ENCODE measurements at places on chromosomes 4 and X.

GRCh38 chrX:36348509-36348908 is 429.0 kb downstream of the CFAP47 start:
- DNase-seq: no peak

DNA sequence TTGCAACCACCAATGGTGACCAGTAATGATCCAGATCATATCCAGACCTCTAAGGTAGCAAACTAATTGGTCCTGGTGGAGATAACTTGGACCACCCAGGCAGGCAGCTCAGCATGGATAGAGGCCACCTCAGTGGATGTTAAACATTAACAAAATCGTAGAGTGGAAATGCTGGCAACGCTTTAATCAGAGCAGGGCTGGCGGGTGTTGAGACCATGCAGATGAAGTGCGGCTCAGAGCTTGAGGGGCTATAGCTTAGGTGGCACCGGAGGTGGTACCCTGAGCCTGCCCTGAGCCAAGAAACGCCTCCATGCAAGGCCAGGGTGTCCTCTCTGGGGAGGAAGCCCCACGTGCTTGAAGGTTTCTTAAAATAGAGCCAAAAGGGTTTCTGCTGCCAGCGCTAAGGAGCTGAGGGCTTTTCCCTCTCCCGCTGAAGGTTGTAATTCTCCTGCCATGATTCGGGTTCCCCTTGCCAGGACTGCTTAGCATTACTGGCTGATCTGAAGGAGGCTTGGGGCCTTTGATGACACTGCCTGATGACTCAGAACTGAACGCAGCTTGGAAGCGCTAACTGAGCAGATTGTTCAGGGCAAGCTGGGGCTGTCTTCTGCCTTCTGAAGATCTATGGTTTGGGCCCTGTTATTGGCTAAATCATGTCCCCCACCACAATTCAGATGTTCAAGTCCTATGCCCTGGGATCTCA is 177.8 kb upstream of the ATP6AP2 start:
- no peak for DNase-seq

GRCh38 chr4:123244137-123244536 is 152.5 kb upstream of the SPRY1 start:
- no peak for DNase-seq

DNA sequence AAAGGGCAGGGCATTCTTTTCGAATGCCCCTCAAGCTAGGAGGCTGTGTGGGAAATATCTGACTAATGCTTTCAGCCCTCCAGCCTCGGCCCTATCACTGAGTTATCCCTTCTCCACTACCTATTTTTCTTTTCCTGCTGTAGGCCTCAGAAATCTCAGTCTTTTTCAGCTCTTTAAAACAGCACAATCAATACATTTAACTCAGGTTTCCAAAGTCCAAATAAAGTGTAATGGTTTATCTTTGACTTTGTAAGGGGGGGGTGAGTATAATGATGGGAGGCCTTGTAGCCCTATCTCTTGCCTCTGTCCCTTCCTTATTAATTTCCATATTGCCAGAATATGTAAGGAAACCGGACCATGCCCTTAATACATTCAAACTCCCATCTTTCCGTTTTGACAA is 1.6 kb upstream of the WNK3 start:
- DNase-seq: no peak

DNA sequence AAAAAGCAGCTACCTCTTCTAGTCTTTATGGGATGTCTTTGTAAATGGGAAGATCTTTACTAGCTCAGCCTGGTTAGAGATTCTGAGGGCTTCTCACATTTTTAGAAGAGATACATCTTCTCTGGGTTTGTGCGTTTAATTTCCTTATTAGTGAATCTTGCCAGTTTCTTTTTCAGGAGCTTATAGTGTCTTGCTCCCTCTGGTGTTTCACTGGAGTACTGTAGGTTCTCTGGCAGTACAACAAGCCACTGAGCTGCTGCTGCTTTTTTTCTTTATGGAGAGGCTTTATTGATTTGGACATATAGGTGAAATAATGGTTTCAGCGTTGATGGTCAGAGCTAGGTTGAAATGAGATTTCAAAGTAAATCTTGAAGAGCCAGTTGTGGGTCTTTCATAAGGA is 82.9 kb downstream of the LAS1L start:
- peak; percentile 28 for DNase-seq

- no peak for DNase-seq
Observed at GRCh38 chr4:186514271-186514950, 41.0 kb downstream of the MTNR1A start.

- DNase-seq: no peak
Observed at GRCh38 chr4:166044871-166045270, 171.8 kb downstream of the TLL1 start.

GRCh38 chr4:54961357-54961975 is 163.9 kb downstream of the KDR start:
- DNase-seq: peak; percentile 33

DNA sequence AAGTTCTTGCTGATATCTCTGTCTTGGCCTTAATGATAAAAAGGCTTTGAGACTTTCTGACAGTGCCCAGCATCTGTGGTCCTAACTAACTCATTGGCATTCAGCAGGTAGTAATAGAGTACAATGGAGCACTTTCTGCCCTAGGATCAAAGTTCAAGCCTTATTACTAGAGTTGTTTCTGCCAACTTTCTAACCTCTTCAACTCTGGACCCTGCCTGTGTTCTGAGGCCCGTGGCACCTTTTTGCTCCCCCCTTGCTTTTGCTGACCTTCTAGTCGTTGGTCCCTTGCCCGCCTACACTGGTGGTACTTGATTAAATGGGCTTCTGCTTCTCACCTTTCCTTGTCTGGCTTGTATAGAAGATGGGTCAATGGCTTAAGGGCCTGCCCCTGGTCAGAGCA is 126.3 kb downstream of the PPARGC1A start:
- DNase-seq: no peak

DNA sequence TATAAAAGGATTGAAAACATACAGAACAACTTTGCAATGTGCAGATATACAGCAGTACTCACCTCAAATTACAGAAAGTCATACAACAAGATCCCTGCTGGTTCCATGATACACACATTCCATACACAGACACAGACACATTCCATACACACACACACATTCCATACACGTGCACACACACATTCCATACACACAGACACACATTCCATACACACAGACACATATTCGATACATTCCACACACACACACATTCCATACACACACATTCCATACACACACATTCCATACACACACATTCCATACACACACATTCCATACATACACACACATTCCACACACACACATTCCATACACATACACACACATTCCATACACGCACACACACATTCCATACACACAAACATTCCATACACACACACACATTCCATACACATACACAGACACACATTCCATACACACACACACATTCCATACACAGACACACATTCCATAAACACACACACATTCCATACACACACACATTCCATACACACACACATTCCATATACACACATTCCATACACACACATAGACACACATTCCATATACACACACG is 13.7 kb downstream of the LINC00632 start:
- DNase-seq: no peak

GRCh38 chr4:184744236-184744635 is 10.3 kb upstream of the CENPU start:
- DNase-seq: no peak

DNA sequence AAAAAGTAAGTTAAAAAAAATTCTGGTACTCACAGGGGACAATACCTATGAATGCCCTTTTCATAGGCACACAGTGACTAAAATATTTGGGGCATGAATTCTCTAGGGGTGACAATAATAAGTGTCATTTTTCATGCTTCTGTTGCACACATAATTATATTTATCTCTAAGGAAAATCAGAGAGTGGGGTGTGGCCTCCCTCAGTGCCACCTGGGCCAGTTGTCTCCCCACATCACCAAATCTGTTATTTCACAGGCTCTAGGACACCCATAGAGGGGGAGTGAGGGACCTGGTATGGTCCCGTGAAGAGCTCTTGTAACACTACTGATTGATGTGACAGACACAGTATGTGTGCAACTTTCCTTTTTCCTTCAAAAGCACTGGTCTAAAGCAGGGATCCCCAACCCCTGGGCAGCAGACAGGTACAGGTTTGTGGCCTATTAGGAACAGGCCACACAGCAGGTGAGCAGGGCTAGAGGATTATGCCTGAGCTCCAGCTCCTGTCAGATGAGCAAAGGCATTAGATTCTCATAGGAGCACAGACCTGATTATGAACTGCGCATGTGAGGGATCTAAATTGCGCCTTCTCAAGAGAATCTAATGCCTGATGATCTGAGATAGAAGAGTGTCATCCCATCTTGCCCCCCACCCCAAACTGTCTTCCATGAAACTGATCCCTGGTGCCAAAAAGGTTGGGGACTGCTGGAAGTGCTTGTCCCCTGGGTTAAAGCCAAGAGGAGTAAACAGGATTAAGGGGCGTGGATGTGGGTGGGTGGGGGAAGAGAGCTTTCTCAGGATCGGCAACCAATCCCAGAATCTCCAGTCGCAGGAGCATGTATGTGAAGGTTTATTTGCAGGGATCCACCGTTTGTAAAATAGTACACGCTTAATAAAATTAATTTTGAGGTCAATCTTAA is 856 bp downstream of the SLC9B1 start:
- DNase-seq: peak; percentile 8

DNA sequence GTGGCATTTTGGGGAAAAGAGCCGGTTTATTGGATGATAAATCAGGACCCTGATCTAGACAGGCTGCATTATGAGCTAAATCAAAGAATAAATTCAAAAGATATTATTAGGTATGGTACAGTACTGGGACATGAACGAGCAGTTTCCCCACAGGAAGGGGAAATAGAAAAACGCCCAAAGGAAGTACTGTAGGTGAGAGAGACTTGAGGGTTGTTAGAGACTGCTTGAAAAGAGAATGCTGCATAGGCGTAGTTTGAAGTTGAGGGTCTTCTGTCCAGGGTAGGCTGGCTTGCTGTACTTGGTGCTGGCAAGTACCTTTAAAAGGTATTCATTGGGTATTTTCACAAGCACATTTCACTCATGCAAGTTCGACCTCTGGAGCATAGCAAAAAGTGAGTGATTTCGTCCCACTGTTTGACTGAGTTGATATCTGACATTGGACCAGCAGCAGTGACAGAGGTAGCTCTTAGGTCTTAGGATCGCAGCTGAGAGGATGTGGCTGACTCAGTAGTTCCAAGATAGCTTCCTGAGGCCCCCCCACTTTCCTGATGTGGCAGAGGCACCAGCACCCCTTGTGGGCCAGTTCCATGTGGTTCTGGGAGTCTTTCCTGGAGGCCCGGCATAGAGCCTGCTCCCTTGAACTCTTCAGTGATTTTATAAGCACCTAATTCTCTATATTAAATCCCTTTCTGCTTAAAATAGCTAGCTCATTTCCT is 64.3 kb downstream of the TMEM131L start:
- peak; percentile 34 for DNase-seq

- peak; percentile 58 for DNase-seq
Observed at GRCh38 chr4:153152501-153153338, 51.5 kb upstream of the TRIM2 start.

DNA sequence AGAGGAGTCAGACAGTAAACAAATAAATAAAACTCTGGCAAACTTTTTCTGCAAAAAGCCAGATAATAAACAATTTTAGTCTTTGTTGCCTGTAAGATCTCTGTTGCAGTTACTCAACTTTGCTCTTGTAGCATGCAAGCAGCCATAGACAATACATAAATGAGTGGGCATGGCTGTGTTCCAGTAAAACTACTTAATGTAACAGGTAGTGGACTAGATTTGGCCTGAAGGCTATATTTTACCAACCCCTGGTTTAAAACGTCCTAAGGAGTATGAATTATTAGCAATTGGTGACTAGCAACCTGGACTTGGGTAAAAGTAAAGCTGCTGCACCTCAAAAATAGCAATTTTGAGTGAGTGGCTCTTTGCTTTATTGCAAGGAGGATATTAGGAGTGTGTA is 30.9 kb downstream of the SLAIN2 start:
- no peak for DNase-seq

All from CD4-positive, alpha-beta T cell treated with Interleukin-10 for 1 hour (primary cell).